ENCODE measurements at places on chromosomes 7 and 10.

- no peak for DNase-seq
Observed at GRCh38 chr10:79068203-79068561, 584 bp upstream of the ZMIZ1 start.

- no peak for DNase-seq
Observed at GRCh38 chr7:121369462-121369861, 26.6 kb downstream of the FAM3C start.

GRCh38 chr10:13536674-13537366 lies 8.0 kb upstream of the BEND7 start:
- no peak for DNase-seq

- no peak for DNase-seq
Observed at GRCh38 chr10:128386231-128386630, 260.0 kb upstream of the MKI67 start.

DNA sequence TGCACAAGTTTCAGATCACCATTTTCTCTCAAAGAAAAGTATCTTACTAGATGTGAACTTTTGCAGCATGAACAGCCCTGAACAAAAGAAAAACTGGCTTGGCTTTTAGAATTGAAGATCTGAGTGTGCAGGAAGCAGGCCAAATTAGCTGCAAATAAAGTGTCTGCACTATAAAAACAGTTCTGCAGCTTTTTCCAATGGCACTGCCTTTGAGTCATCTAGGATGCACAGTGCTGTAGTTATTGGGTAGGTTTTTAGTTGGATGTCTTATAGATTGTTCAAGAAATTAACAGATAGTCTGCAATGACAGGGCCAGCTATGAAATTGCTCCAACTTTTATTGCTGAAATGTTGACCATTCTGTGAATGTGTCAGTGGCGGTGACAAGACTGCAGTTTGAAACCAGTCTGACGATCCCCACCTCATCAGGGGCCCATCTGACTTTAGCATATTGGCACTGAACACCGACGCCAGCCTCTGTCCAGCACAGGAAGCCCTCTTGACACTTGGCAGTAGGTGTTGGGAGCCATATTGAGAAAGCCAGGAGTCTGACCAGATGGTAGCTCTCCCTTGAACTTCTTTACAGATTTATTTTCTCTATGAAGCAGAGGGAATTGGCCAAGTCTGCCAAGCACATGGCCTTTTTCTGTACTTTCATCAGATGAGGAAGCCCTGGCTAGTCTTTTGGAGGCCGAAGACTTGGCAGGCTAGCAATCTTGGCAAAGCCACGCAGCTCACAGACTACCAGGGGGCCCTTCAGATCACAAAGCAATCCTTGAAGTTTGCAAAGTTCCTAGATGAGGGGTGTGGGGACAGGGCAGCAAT lies 490.6 kb downstream of the NEBL start:
- DNase-seq: no peak

DNA sequence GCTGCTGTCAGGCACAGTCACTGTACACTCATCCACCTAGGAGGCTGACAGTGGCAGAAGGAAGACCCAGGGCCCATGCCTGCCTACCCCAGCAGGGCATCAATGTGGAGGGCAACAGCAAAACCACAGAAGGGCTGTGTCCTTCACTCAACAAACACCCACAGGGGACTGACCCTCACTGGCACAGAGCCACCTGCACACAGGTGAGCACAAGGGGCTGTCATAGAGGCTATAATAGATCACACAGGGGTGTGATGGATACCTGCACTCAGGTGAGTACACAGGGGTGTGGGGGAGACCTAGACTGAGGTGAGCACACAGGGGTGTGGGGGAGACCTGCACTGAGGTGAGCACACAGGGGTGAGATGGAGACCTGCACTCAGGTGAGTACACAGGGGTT lies 132.8 kb upstream of the TCERG1L start:
- no peak for DNase-seq

DNA sequence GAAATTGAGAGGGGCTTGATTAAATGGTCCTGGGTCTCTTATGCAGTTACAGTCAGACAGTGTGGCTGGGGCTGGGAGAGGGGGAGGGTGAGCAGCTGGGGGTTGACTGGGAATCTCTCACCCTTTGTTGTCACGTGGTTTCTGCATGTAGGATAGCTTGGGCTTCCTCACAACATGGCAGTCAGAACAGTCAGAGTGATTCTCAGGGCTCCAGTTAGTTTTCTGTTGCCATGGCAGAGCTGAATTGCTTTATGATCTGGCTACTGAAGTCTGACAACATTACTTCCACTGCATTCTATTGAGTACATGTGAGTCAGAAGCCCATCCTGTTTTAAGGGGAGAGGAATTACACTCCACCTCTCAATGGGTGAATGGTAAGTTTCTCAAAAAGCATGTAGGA lies 102.7 kb downstream of the WDR11 start:
- no peak for DNase-seq

DNA sequence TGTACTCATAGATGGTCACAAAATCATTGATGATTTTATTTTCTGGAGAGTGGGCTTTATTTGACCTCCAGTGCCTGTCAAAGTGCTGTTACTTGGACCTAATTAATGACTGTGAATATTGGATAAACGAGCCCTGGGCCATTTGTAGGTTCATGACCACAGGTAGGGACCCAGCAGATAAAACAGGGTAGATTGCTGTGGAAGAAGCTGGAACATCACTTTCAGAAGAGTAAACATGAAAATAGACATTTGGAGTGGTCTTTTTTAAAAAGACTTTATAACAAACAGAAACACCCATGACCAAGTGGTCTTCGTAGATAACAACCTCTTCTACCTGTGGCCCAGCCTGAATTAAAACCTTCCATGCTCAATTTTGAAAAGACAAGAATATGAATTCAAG lies 472.8 kb upstream of the MKI67 start:
- DNase-seq: no peak

DNA sequence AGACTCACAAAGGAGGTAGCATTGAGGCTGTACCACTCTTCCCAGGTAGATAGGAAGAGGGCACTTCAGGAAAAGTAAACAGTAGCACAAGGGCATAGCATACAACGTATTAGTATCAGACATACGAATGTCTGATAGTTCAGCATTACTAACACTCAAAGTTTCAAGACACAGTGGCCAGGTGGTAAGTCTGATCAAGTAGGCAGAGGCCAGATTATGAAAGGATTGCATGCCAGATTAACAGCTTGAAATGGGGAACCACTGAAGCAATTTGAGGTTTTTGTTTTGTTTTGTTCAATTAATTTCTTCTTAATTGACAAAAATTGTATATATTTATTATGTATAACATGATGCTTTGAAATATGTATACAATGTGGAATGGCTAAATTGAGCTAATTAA lies 45.7 kb upstream of the IL6 start:
- no peak for DNase-seq

GRCh38 chr7:34991938-34992840 lies 45.1 kb downstream of the DPY19L1 start:
- DNase-seq: no peak

DNA sequence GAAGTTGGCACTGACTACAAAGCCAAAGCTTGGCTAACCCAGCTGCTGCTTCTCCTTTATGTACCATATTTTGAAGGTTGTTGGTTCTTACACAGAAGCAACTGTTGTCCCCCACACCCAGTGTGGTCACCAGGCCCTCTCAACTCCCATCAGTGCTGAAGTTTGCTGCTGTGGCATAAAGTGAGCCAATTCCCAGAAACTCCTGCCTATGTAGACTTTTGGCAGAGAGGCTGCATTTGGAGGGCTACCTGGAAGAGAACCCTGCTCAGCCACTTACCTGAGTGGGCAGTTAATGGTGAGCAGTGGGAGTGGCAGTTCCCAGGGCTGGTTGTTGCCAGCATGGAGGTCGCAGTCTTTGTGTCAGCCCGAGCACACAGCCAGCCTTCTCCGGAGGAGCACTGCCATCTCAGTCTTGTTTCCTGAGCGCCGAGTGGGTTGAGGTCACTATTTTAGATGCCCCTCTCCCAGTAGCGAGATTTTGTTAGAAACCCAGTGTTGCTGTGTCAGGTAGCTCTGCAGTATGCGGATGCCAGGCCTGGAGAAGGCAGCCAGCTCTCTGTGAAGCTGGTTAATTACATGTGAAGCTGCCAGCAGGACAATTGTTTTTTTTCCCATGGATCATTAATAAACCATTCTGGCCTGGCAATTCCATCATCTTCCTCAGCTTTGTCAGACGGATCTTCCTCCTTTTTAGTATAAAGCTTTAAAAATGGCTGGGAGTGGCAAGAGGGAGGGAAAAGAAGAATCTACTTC lies 24.5 kb downstream of the LRRC4 start:
- DNase-seq: peak; percentile 52

DNA sequence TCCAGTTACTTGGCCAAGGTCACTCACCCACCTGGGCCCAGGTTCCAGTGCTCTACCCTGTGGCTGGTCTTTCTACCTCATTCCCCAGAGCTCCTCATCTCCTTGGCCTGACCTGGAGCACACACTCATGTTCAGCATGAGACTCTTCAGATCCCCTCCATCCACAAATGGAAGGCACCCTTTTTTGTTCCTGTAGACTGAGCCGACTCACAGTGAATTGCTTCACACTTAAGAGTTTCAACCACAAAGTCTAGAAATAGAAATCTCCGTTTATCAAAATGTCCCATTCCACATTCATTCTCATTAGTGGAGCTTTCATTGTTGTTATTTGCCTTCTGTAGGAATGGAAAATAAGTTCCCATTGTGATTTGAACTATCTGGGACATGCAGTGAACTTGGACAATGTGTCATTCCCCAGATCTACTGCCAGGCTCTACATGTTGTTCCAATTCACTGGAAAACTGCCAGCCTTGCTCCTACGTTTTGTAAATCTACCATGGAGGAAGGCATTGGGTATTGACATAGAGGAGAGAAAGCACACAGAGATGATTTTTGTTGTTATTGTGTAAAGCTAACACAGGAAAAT lies 125.3 kb upstream of the CELF2 start:
- DNase-seq: no peak
